ENCODE measurements at places on chromosomes 11 and 22.

DNA sequence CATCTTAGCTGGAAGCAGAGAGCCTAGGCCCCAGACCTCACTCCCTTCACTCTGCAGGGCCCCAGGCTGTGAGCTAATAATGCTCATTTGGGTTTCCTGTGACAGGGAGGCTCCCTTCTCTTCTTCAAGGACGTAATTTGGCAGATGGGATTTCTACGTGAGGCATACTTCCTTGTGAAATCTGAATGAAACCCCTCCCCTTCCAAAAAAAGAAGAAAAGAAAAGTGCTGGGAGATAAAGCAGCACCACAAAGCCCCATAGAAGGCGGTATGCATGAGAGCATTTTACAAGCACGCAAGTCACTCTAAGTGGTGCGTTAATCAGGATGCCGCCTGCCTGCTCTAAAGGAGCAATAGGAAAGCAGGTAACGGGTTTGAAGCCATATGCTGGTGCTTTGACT, 5.7 kb downstream of the P2RX3 start:
- DNase-seq: no peak

DNA sequence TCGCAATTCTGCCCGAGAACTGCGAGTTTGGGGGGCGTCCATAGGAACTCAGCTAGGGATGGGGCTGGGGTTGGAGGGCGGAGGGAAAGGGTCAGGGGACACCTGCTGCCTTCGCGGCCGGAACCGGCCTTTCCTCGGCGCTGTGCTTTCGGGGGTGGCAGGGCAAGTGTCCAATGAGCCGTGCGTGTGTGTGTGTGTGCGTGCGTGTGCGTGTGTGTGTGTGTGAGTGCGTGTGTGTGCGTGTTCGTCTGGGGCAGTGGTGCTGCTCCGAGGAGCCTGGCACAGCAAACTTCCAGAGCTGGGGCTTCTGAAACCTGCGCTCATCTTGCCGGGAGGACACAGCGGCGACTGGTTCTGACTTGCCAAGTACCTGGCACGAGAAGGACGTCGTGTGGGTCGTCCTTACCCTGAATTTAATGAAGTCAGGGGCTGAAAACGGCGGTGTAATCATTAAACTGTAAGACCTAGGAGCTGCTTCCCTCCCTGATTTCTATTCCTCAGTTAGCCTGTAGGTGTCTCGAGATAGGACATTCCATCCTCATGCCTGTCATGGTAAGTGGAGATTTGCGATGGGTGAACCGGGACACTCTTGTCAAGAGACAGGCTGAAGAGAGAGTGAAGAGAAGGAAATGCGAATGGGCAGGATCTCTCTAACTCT, 27.0 kb upstream of the AMOTL1 start:
- DNase-seq: peak; percentile 29

- DNase-seq: no peak
Observed at GRCh38 chr11:63769042-63769713, 603 bp upstream of the ZFTA start.

DNA sequence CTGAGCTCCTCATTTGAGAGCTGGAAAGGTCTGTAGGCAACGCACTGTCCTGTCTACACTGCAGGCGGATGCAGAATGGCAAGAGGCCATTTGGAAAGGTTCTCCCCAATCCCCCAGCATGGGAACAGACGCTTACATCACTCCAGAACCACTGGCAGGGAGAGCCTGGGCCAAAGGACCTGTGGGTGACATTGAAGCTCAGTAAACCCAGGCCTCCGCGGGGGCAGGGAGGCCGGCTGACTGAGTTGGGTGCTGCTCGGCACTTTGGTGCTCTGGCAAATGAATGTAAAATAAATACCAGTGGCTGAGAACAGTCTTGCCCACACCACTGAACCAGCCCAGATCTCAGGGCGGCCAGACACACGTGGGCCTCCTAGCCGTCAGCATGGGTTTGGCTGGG, 22.4 kb downstream of the TOM1 start:
- no peak for DNase-seq

Data from breast epithelium (tissue), 4 donors.